Activated CD8-positive, alpha-beta T cell treated with anti-CD3 and anti-CD28 coated beads for 36 hours (primary cell): ENCODE measurements at places on chromosomes 16 and 17. TPM values are rescaled to one million over a fixed set of nuclear protein-coding genes. Genes with fewer than 3 reads are reported as not detected.

Gene OXLD1
- 50.1 TPM for total RNA-seq

Gene NLRC3
- 17.9 TPM for total RNA-seq

- DNase-seq, result no peak
Measured at GRCh38 chr17:79969906-79970305, 65.8 kb downstream of the TBC1D16 start.

- DNase-seq, result peak; percentile 63
Measured at GRCh38 chr17:50559674-50560184, 786 bp upstream of the CACNA1G start.

DNA sequence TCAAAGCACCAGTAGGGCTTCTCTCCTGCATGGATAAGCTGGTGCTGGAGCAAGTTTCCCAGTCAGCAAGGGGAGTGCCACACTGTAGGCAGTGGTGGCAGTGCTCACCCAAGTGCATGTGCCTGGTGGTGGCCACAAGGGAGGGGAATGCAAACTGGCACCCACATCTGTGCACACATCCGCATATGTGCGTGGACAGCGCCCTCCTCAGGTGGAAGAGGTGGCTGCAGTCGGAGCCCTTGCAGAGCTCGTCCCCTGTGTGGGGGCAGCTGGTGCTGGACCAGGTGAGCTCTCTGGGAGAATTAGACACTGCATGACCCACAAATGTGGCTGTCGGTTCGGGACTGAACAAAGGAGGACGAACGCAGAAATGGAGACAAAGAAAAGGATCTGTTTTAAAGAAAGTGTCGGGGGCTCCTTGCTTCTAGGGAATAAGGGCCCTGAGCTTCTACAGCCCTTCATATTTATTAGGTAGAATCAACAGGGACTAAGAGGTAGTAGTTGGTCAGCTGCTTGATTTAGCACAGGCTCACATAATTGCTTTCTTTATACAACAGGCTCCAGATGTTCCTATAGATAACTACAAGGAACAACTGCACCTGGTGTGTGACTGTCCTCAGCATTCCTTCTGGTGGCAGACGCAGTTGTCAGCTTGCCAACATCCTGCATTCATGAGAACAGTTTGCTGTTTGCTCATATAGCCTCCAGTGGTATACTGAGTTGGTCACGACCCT is 5.3 kb upstream of the ZNF689 start:
- DNase-seq, result peak; percentile 94

DNA sequence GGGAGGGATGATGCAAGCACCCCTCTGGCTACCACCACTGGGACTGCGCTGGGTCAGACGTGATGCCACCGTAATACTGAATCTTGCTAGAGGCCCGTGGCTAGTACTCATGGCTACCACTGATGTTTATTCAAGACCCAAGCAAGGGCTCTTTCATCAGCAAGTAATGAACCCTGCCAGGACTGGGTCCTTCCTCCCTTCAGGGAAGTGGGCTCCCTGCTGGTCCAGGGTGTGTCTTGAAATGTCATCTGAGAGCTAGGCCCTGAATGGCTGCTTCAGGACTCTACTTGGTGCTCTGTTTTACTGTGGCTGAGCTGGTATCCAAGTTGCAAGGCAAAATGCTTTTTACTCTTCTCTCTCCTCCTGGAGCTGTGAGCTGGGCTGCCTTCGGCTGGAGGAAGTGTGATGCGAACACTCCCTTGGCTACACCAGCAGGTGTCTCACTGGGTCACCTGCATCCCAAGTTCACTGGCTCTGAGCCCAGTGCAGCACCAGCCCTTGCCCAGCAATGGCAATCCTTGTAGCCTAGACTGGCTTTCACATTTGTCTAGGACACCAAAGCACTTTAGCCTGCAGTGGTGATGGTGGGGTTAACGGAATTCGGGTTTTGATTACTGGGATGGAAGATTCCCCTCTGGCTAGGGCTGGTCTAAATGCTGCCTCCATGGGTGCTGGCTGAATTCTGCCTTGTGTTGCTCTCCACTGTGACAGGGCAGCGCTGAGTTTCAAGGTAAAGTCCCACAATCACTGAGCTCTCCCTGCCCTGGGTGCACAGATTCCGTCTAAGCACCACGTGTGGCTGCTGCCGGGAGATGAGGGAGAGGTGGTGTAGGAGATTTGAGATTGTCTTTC is 98.6 kb downstream of the USP22 start:
- peak; percentile 38 for DNase-seq

GRCh38 chr16:2715064-2715463 is 5.0 kb downstream of the PRSS27 start:
- DNase-seq, result no peak

GRCh38 chr16:80948886-80949493 is 57.7 kb downstream of the CMC2 start:
- peak; percentile 46 for DNase-seq
